ENCODE measurements at places on chromosomes 2 and 18.
A peak's percentile ranks its signal among the peaks of the same experiment; 100 is the strongest.

DNA sequence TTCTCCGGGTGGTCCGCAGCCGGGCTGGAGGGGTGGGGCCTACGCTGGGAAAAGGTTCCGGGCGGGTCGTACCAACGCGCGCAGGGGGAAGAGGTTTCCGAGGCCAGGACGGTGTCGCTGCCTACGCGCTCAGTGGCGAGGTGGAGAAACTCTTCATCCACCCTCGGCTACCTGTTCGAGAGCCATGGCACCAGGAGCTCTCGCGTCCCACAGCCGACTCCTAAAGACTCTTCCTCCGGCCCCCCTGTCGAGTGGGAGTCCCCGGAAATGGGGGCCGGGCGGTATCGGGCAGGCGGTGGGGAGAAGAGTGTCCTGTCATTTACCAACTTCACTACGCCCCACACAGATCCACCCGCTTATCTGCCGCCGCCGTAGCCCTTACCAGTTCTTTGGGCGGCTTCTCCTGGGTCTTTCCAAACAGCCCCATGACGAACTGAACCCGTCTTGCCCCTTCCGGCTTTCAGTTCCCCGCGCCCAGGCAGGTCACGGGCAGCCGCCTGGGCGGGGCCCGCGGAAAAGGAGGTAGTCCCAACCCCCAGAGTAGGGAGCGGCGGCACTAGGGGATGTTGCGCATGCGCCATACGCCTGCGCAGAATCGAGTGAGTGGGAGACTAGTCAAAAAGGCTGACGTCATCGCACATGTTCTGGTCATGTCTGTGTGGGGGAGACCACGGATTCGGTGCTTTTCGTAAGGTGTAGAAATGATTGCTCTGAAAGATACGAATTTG is at the start of gene CHMP3:
Gene CHMP3 (minus strand): TSS at position 522 of the 728 bp plus-strand sequence. CDS start 95 bp downstream, at position 427.
- peak; percentile 95 for DNase-seq

GRCh38 chr18:21272016-21272579 is 30.1 kb downstream of the GREB1L start:
- DNase-seq = no peak

DNA sequence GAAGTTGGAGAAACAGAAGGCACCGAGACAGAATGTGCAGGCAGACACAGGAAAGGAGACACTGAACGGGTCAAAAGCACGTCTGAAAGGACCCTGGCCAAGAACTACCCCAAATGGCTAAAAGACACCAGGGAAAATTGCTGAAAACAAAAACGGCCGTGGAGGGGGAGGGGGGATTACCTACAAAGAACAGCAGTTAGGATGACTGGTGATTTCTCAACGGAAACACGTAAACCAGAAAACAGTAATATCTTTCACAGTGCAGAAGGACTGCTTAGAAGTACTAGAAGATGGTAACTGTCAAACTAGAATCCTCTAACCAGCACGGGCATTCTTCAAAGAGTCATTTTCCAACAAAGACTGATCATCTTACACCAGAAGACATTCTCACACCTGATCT is 142.6 kb downstream of the HDAC4 start:
- no peak for DNase-seq

GRCh38 chr2:190443778-190444481 is 35.8 kb downstream of the MFSD6 start:
- peak; percentile 29 for DNase-seq

DNA sequence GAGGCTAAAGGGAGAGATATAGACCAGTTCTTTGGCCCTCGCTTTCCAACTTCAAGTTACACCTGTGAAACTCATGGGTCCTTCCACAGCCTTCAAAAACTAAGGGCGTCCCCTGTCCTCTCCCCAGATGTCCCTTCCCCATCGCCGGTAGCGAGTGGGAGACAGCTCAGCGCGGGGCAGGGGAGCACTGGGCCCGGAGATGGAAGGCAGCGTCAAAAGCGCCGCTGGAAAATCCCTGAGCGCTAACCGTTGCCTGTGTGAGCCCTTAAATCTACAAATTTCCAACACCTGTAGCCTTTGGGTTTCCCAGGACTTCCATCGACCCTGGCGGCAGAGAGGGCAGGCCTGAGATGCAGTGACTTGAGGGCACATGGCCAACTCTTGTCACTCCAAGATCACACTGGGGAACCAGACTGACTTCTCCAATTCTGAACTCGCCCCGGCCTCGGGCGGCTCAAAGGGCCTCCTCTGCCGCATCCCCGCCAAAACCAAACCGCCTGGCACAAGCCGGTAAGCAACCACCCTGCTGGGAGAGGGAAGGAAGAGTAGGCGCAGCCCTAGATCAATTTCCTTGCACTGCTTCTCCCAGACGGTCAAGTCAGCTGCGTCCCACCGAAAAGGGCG is 879 bp upstream of the EPAS1 start:
- no peak for DNase-seq

DNA sequence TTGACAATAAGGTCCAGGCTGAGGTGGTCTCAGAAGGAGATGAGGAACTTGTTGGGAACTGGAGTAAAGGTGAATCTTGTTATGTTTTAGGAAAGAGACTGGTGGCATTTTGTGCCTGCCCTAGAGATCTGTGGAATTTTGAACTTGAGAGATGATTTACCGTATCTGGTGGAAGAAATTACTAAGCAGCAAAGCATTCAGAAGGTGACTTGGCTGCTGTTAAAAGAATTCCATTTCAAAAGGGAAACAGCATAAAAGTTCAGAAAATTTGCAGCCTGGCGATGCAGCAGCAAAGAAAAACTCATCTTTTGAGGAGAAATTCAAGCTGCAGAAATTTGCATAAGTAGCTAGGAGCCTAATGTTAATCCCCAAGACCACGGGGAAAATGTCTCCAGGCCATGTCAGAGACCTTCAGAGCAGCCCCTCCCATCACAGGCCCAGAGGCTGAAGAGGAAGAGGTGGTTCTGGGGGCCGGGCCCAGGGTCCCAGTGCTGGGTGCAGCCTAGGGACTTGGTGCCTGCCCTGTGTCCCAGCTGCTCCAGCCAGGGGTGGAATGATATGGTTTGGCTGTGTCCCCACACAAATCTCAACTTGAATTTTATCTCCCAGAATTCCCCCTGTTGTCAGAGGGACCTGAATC is 73.5 kb downstream of the FIGN start:
- no peak for DNase-seq

GRCh38 chr2:172552547-172553291 is 3.2 kb upstream of the PDK1 start:
- peak; percentile 62 for DNase-seq

- DNase-seq = no peak
These were observed 43.2 kb downstream of the SP140 start for GRCh38 chr2:230268606-230269243.
